ENCODE measurements at places on chromosomes 6 and 20. TPM values are rescaled to one million over a fixed set of nuclear protein-coding genes. Genes with fewer than 3 reads are reported as not detected.

The EPHA7 gene
- total RNA-seq: 22.7 TPM

The IP6K3 gene
- not detected for total RNA-seq

The CRISP2 gene
- total RNA-seq: 0.48 TPM

The MTHFD1L gene
- total RNA-seq: 25.3 TPM

The ERVFRD-1 gene
- total RNA-seq: not detected

The C20orf141 gene
- not detected for total RNA-seq

The HM13 gene
- total RNA-seq: 246 TPM

The PTGIS gene
- 33.3 TPM for total RNA-seq

Measured in type B pancreatic cell (in vitro differentiated cells).